ENCODE measurements at places on chromosomes 6 and 20. TPM values are rescaled to one million over a fixed set of nuclear protein-coding genes. Genes with fewer than 3 reads are reported as not detected.

Gene PBOV1
- polyA plus RNA-seq: not detected

Gene KIFC1
- polyA plus RNA-seq: not detected

Gene SEL1L2
- polyA plus RNA-seq: not detected

Gene MAS1
- not detected for polyA plus RNA-seq

Gene MLN
- polyA plus RNA-seq: not detected

Gene ATAT1
- polyA plus RNA-seq: 6.4 TPM

Gene MICA
- 25.3 TPM for polyA plus RNA-seq

Gene NDUFAF4
- 15.7 TPM for polyA plus RNA-seq

Gene DACT2
- polyA plus RNA-seq: 0.13 TPM

Gene C4B
- polyA plus RNA-seq: 10.8 TPM

Gene TP53TG5
- polyA plus RNA-seq: not detected

Gene TFAP2D
- not detected for polyA plus RNA-seq

Gene EMILIN3
- polyA plus RNA-seq: not detected

Gene WFDC5
- polyA plus RNA-seq: not detected

Gene TMEM244
- polyA plus RNA-seq: not detected

Gene FGD2
- 12.9 TPM for polyA plus RNA-seq

Gene RFX6
- not detected for polyA plus RNA-seq

Gene CST7
- 1.0 TPM for polyA plus RNA-seq

Gene RGS17
- 2.8 TPM for polyA plus RNA-seq

Gene OOEP
- 1.1 TPM for polyA plus RNA-seq

Gene KCNG1
- polyA plus RNA-seq: 0.10 TPM

Gene ASIP
- polyA plus RNA-seq: not detected

Gene GMPR
- 33.3 TPM for polyA plus RNA-seq

Gene LTB
- 2.5 TPM for polyA plus RNA-seq

Gene SLC22A1
- polyA plus RNA-seq: 1.4 TPM

Gene BPIFB4
- polyA plus RNA-seq: not detected

Gene C20orf141
- polyA plus RNA-seq: not detected

Gene PDYN
- not detected for polyA plus RNA-seq

Gene INSM1
- polyA plus RNA-seq: 0.25 TPM

Gene SLC22A2
- 3.9 TPM for polyA plus RNA-seq

Gene POU5F1
- polyA plus RNA-seq: 2.6 TPM

Gene PPP1R14C
- polyA plus RNA-seq: 2.8 TPM

Gene RWDD2A
- polyA plus RNA-seq: 7.3 TPM

Gene PLA2G7
- polyA plus RNA-seq: 0.31 TPM

Gene CENPW
- 1.7 TPM for polyA plus RNA-seq

Gene COL9A3
- 0.13 TPM for polyA plus RNA-seq

Gene NR2E1
- polyA plus RNA-seq: not detected

Gene CLPSL2
- polyA plus RNA-seq: not detected

Gene IP6K3
- not detected for polyA plus RNA-seq

Gene PTCRA
- not detected for polyA plus RNA-seq

Gene SPTLC3
- 1.8 TPM for polyA plus RNA-seq

Gene IL17F
- polyA plus RNA-seq: not detected

Gene SLC26A8
- not detected for polyA plus RNA-seq

Gene IMPG1
- 0.03 TPM for polyA plus RNA-seq

Gene RAD21L1
- polyA plus RNA-seq: not detected

Gene RAB23
- polyA plus RNA-seq: 47.1 TPM

Gene DDX43
- polyA plus RNA-seq: not detected

Gene COL21A1
- polyA plus RNA-seq: 22.9 TPM

Gene KIF6
- polyA plus RNA-seq: 0.63 TPM

Gene TMEM200A
- polyA plus RNA-seq: 5.6 TPM

Gene SLC25A27
- 71.9 TPM for polyA plus RNA-seq

Gene FAM83D
- 1.1 TPM for polyA plus RNA-seq

Gene DDX27
- 16.3 TPM for polyA plus RNA-seq

Gene SGK2
- 2.7 TPM for polyA plus RNA-seq
